ENCODE measurements at places on chromosomes 3 and 15. TPM values are rescaled to one million over a fixed set of nuclear protein-coding genes. Genes with fewer than 3 reads are reported as not detected.

The ZNF717 gene
- total RNA-seq = 10.2 TPM

The TLR9 gene
- total RNA-seq = 0.55 TPM

The FETUB gene
- total RNA-seq = not detected

The SLC28A1 gene
- not detected for total RNA-seq

The SMCO1 gene
- not detected for total RNA-seq

The ATP13A3 gene
- 77.8 TPM for total RNA-seq

The ALAS1 gene
- total RNA-seq = 62.1 TPM

The SLC6A6 gene
- 61.5 TPM for total RNA-seq

The NEK10 gene
- total RNA-seq = 0.86 TPM

GRCh38 chr3:122247825-122248185, 64.3 kb downstream of the CASR start:
- peaks cover 25% of the 10 kb centered on the region for H3K4me1 ChIP-seq
- no peak for DNase-seq
- no peak overlapping the region for H3K4me3 ChIP-seq
- peaks cover under 1% of the 10 kb centered on the region for H3K36me3 ChIP-seq
- no peak overlapping the region for H3K27ac ChIP-seq
- peaks cover 9% of the 10 kb centered on the region for H3K27me3 ChIP-seq

DNA sequence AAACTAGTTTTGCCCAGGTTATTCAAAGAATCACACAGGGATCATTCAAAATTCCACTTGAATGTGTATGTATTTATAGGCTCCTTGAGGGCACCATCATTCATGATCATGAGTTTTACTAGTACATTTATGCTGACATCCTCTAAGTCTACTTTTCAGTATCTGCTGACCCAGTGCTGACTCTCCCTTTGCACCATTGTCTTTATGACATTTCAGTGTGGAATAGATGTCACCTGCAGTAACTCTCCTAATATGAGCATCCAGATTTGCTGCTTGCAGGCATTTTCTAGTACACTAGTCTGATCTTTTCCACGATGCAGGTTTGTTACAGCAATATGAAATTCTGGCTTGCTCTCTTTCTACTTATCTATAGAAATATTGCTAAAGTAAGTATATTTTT, 1603.5 kb downstream of the SI start:
- no peaks in the 10 kb centered on the region for H3K4me1 ChIP-seq
- no peaks in the 10 kb centered on the region for H3K36me3 ChIP-seq
- no peak overlapping the region for H3K27ac ChIP-seq

GRCh38 chr3:46913644-46914043, 36.1 kb downstream of the PTH1R start:
- no peak for DNase-seq
- peaks cover 24% of the 10 kb centered on the region for H3K36me3 ChIP-seq
- H3K4me3 ChIP-seq = no peak overlapping the region
- H3K27me3 ChIP-seq = no peaks in the 10 kb centered on the region
- peaks cover 30% of the 10 kb centered on the region for H3K4me1 ChIP-seq
- H3K27ac ChIP-seq = no peak overlapping the region

- no peak overlapping the region for H3K4me3 ChIP-seq
- H3K27ac ChIP-seq = no peak overlapping the region
- H3K36me3 ChIP-seq = no peaks in the 10 kb centered on the region
- peaks cover 17% of the 10 kb centered on the region for H3K27me3 ChIP-seq
- no peaks in the 10 kb centered on the region for H3K4me1 ChIP-seq
Observed at GRCh38 chr15:58016581-58017175, 48.8 kb downstream of the ALDH1A2 start.

GRCh38 chr3:53081318-53081717, 35.4 kb upstream of the SFMBT1 start:
- no peak overlapping the region for H3K4me3 ChIP-seq
- no peak for DNase-seq
- H3K27ac ChIP-seq = no peak overlapping the region
- H3K27me3 ChIP-seq = no peaks in the 10 kb centered on the region
- H3K4me1 ChIP-seq = no peaks in the 10 kb centered on the region
- no peaks in the 10 kb centered on the region for H3K36me3 ChIP-seq

- H3K4me1 ChIP-seq = no peaks in the 10 kb centered on the region
- H3K4me3 ChIP-seq = no peak overlapping the region
- no peak for DNase-seq
- no peak overlapping the region for H3K27ac ChIP-seq
Observed at GRCh38 chr3:123696808-123697207, 112.0 kb upstream of the HACD2 start.

GRCh38 chr15:26773067-26773877, 406 bp upstream of the GABRB3 start:
- DNase-seq = no peak
- no peak overlapping the region for H3K4me3 ChIP-seq
- peaks cover 19% of the 10 kb centered on the region for H3K27me3 ChIP-seq
- H3K36me3 ChIP-seq = peaks cover 5% of the 10 kb centered on the region
- H3K27ac ChIP-seq = no peak overlapping the region
- H3K4me1 ChIP-seq = no peaks in the 10 kb centered on the region

DNA sequence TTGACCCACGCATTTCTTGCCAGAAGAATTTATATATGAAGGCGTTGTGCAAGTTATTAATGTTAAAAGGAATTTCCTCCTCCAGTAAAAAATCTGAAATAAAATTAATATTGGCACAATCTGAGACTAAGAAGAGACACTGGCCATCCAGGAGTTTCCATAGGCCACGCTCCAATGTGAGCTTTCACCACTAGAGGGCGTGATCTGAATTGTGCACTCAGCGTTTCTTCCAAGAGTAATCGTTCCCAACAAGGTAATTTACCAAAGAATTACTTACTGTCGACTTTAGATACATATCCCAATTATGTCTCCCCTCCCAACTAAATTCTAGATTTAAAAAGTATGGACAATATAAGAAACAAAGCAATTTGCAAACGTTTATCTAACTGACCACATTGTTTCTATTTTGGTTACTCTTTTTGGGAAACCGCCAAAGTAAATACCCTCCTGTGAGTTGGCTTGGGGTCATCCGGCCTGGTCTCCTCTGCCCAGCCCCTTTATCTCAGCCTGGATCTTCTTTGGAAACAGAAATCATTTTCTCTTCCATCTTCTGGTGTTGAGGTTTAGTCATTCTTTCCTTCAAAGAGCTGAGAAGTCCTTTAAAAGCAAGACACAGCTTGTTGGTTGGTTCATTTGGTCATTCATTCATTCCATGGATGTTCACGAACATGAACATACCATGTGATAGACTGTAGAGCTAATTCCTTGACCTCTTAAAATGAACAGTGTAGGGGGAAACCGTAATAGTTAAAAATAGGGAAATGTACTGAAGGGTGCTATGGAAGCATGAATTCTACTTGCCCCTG, 26.2 kb downstream of the POLR2M start:
- H3K27me3 ChIP-seq = no peaks in the 10 kb centered on the region
- no peaks in the 10 kb centered on the region for H3K4me1 ChIP-seq
- H3K36me3 ChIP-seq = no peaks in the 10 kb centered on the region
- peak; percentile 42 for DNase-seq
- H3K27ac ChIP-seq = no peak overlapping the region
- H3K4me3 ChIP-seq = no peak overlapping the region

DNA sequence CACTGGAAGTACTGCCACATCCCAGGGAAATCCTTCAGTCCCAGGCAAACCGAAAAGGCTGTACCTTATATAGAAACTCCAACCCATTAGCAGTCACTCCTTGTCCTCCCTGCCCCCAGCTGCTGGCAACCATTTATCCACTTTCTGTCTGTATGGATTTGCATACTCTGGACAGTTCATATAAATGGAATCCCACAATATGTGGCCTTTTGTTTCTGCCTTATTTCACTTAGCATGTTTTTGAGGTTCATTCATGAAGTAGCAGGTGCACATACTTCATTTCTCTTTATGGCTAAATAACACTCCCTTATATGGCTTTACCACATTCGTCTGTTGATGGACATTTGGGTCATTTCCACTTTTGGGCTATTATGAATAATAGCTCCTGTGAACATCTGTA, 51.6 kb upstream of the CMTM8 start:
- no peak overlapping the region for H3K27ac ChIP-seq
- no peak overlapping the region for H3K4me3 ChIP-seq
- no peaks in the 10 kb centered on the region for H3K36me3 ChIP-seq

- peaks cover 8% of the 10 kb centered on the region for H3K27me3 ChIP-seq
- H3K36me3 ChIP-seq = no peaks in the 10 kb centered on the region
- no peak for DNase-seq
- H3K27ac ChIP-seq = no peak overlapping the region
- no peaks in the 10 kb centered on the region for H3K4me1 ChIP-seq
- H3K4me3 ChIP-seq = no peak overlapping the region
Observed at GRCh38 chr3:30085486-30085885, 520.9 kb upstream of the TGFBR2 start.

DNA sequence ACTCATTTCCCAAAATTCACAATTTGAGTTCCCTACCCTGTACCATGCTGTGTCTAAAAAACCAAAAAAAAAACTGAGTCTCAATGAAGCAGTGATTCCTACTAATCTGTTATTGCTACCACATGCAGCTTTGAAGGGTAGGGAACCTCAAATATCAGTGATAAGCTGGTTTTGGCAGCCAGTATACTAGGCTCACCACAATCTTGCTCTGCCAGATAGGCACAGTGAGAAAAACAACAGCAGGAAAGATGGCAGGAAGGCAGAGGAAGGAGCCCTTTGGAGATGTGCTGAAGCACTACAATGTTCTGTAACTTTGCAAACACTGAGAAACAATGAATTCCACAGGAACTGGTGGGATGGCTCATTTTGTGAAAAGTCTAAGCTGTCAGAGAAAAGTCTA, 96.9 kb upstream of the UBP1 start:
- peaks cover 33% of the 10 kb centered on the region for H3K36me3 ChIP-seq
- no peak overlapping the region for H3K27ac ChIP-seq
- no peaks in the 10 kb centered on the region for H3K27me3 ChIP-seq
- no peak overlapping the region for H3K4me3 ChIP-seq
- no peak for DNase-seq

- H3K27ac ChIP-seq = no peak overlapping the region
- no peaks in the 10 kb centered on the region for H3K36me3 ChIP-seq
- DNase-seq = no peak
- H3K27me3 ChIP-seq = no peaks in the 10 kb centered on the region
Observed at GRCh38 chr3:146227486-146227885, 23.4 kb downstream of the PLSCR4 start.

DNA sequence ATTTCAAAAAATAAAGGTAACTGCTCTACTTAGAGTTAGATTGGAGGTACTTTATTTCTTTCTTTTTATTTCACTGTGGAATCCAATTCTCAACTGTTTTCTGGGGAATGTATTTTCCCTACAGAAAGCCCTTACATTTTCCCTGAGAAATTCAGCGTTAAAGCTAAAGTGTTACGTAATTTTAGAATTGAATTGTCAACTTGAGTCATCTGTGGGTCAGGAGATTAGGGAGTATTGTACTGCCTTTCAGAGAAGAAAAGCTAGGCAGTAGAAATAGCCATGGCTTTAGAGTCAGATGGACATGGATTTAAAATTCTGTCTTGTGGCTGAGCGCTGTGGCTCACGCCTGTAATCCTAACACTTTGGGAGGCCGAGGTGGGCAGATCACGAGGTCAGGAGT, 728.6 kb downstream of the ROBO1 start:
- no peak overlapping the region for H3K4me3 ChIP-seq
- no peaks in the 10 kb centered on the region for H3K4me1 ChIP-seq
- no peaks in the 10 kb centered on the region for H3K27me3 ChIP-seq
- no peak for DNase-seq
- H3K36me3 ChIP-seq = no peaks in the 10 kb centered on the region

GRCh38 chr3:38655708-38656300, 6.3 kb upstream of the SCN5A start:
- DNase-seq = no peak
- no peak overlapping the region for H3K27ac ChIP-seq
- H3K4me1 ChIP-seq = peaks cover 2% of the 10 kb centered on the region

GRCh38 chr15:29917600-29918597, 95.6 kb upstream of the TJP1 start:
- H3K36me3 ChIP-seq = no peaks in the 10 kb centered on the region
- no peak overlapping the region for H3K4me3 ChIP-seq
- peaks cover 3% of the 10 kb centered on the region for H3K27me3 ChIP-seq
- no peak for DNase-seq
- H3K27ac ChIP-seq = no peak overlapping the region
- no peaks in the 10 kb centered on the region for H3K4me1 ChIP-seq

- H3K27ac ChIP-seq = no peak overlapping the region
- H3K4me3 ChIP-seq = no peak overlapping the region
- DNase-seq = no peak
- no peaks in the 10 kb centered on the region for H3K27me3 ChIP-seq
- H3K36me3 ChIP-seq = no peaks in the 10 kb centered on the region
Observed at GRCh38 chr3:62446337-62446940, 73.1 kb upstream of the FEZF2 start.

GRCh38 chr3:110165753-110166152, 828.4 kb upstream of the DPPA4 start:
- no peaks in the 10 kb centered on the region for H3K27me3 ChIP-seq
- H3K36me3 ChIP-seq = no peaks in the 10 kb centered on the region
- no peak overlapping the region for H3K4me3 ChIP-seq
- H3K4me1 ChIP-seq = no peaks in the 10 kb centered on the region

DNA sequence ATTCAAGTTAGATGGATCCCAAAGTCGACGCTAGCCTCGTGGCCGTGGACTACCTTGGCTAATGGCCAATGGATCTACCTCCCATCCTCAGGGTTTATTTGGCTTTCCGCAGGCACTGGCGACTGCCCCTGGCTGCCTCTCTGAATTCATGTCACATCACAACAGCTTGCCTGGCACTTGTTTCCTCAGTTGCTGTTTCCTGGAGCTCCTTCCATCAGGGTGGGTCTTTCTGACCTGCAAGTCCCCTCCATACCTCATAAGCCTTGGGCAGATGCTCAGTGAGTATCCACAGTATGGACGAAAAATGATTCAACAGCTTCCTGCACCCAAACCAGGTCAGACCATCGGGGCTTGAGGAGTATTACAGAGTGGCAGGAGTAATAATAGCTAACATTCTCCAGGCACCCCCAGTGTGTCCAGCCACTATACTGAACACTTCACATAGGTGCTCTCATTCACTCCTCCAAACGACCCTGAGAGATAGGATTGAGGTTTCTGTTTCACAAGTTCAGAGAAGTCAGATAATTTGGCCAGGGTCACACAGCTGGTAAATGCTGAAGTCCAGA, 311.5 kb downstream of the TLE3 start:
- peaks cover 3% of the 10 kb centered on the region for H3K4me1 ChIP-seq
- H3K36me3 ChIP-seq = no peaks in the 10 kb centered on the region
- no peak overlapping the region for H3K27ac ChIP-seq
- H3K4me3 ChIP-seq = no peak overlapping the region
- H3K27me3 ChIP-seq = peaks cover 16% of the 10 kb centered on the region

- DNase-seq = peak; percentile 29
- peaks cover 4% of the 10 kb centered on the region for H3K4me1 ChIP-seq
- no peaks in the 10 kb centered on the region for H3K36me3 ChIP-seq
- peaks cover 12% of the 10 kb centered on the region for H3K27me3 ChIP-seq
Observed at GRCh38 chr15:39874890-39875549, 45.0 kb downstream of the GPR176 start.

DNA sequence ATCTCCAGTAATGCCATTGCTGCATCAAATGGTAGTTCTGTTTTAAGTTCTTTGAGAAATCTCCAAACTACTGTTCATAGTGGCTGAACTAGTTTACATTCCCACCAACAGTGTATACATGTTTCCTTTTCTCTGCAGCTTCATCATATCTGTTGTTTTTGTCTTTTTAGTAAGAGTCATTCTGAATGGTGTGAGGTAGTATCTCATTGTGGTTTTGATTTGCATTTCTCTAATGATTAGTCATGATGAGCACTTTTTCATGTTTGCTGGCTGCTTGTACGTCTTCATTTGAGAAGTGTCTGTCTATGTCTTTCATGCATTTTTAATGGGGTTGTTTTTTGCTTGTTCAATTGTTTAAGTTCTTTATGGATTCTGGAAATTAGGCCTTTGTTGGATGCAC, 10.2 kb upstream of the GCSAM start:
- H3K27me3 ChIP-seq = no peaks in the 10 kb centered on the region
- H3K4me3 ChIP-seq = peak overlapping the region; percentile 45
- no peak for DNase-seq
- H3K4me1 ChIP-seq = peaks cover 10% of the 10 kb centered on the region
- peaks cover 32% of the 10 kb centered on the region for H3K36me3 ChIP-seq
